ENCODE measurements at places on chromosomes 16 and 17.

DNA sequence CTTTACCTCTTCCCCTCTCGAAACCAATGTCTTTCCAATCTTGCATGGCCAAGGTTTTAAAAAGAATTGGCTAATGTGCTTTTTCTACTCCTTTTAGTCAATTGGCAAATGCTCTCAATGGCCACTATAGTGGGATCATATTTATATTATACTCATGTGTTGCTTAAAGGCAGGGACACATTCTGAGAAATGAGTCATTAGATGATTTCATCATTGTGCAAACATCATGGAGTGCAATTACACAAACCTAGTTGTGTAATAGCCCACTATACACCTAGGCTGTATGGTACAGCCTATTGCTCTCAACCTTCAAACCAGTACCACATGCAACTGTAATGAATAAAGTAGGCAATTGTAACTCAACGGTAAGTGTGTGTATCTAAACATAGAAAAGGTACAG, 180.9 kb downstream of the HS3ST3A1 start:
- peak; percentile 85 for DNase-seq

- no peak for DNase-seq
Measured at GRCh38 chr16:52466994-52467393, 79.9 kb downstream of the TOX3 start.

DNA sequence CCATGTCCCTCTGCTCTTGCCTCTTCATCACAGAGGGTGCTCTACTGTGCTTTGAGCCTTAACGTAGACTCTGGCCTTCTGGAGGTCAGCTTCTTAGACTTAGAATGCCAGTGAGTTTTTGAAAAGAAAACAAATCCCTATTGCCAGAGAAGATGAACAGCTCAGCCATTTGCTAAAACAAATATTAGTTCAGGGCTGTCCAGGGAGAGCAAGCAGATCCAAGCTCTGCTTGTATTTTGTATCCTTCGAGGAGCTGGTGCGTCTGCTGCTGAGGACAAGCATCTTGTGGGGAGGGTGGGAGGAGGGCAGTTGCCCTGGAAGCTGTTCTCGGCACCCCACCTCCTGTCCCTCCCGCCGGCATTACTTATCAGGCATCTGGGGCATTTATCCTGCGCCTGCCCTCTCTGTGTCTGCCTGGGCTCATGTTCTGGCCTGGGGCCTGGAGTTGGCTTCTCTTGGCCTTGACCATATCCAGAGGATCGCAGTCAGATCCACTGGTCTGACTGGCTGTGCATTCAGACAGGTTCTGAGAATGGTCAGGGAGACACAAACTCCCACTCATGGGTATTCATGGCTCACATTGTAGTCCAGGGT, 173.1 kb upstream of the NLRP1 start:
- no peak for DNase-seq

DNA sequence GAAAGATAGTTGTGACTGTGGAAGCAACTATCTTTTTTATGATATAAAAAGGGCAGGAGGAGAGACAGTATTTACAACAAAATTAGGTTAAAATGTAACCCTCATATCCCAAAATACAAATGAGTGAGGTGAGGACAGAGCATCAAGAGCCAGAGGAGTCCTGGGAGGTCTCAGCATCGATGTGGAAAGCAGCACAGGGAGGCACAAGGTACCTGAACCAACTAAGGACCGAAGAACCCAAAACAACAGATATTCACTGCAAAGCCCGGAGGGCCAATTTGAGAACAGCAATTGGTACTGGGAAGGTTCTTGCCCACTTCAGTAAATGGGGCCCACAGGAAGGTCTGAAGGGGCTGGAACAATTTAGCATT, 37.6 kb downstream of the CMC2 start:
- no peak for DNase-seq

DNA sequence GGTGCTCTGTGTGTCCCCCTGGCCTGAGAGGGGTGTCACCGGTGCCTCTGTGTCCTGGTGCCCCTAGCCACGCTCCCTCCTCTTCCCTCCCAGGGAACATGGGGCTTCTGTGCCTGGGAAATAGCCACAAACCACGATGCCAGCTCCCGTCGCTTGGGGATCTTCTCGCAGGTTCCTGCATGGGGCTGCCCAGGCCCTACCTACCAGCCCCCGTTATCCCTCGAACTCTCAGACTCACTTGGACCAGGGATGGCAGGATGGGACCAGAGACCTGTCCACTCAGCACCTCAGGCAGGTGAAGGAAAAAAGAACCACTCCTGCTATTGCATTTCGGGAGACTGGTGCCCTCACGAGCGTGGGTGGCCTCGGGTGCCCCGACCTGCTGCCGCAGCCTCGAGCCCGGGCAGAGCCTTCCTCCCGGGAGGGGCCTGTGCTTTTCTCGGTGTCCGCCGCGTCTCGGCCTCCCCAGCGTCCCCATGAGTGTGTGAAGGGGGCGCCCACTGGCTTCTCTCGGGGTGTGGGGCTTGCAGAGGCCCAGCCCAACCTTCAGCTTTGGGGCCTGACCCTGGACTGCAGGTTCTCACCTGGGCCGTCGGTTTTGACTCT, 41.0 kb upstream of the GNG13 start:
- DNase-seq: no peak
